ENCODE measurements at places on chromosomes 4 and X.

- no peak within 1 kb of the TSS for H3K27ac ChIP-seq
- H3K27me3 ChIP-seq = peaks cover 28% of the 10 kb centered on the region
- no peak for DNase-seq
Observed at GRCh38 chr4:146214238-146214637, at the start of gene REELD1. Gene REELD1 (plus strand): TSS chr4:146214538. CDS start chr4:146216953, 2,415 bp downstream.

DNA sequence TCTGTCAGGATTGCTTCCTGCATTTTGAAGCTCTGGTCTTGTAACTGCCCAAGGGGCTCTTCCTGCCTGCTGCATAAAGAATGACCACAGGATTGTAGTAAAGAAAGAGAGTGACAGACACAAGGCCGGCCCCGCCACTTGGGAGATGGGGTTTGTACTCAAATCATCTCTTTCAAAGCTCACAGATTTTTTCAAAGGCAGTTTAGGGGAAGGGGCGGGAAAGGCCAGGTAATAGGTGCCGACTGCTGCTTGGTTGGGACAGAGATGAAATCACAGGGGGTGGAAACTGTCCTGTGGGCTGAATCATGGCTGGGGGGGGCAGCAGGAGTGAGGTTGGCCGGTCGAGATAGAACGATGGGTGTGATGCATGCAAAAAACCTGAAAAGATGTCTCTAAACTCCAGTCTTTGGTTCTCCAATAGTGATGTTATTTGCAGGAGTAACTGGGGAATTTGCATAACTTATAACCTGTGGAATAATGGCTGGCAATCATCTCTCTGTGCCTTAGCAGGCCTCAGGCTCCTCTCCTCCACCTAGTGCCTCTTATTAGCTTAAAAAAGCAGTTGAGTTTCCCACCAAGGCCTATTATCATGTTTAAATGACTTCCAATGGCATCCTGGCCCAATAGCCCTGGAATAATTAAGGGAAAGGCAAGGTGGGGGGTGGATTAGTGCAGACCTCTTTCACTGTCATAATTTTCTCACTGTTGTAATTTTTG is 778.4 kb upstream of the FRG1 start:
- peaks cover 2% of the 10 kb centered on the region for H3K4me1 ChIP-seq
- no peaks in the 10 kb centered on the region for H3K36me3 ChIP-seq
- DNase-seq = no peak
- H3K27ac ChIP-seq = no peak overlapping the region

- peaks cover 23% of the 10 kb centered on the region for H3K27me3 ChIP-seq
- H3K4me3 ChIP-seq = no peak overlapping the region
- no peak overlapping the region for H3K27ac ChIP-seq
- H3K4me1 ChIP-seq = no peaks in the 10 kb centered on the region
- H3K36me3 ChIP-seq = no peaks in the 10 kb centered on the region
Observed at GRCh38 chr4:80173401-80173800, 23.9 kb upstream of the PRDM8 start.

DNA sequence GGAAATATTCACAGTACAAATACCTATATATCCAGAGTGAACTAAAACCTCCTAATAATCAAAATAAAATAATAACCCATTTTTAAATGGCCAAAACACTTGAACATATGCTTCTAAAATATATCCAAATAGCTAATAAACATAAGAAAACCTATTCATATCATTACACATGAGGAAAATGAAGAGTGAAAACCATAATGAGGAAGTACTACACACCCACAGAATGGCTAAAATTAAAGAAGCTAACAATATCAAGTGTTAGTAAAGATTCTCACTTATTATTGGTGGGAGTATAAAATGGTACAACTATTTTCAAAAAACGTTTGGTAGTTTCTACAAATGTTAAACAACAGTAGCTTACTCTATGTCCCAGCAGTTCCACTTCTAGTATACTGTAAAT is 92.1 kb downstream of the KLHL13 start:
- no peak overlapping the region for H3K4me3 ChIP-seq
- no peak overlapping the region for H3K27ac ChIP-seq
- DNase-seq = no peak
- H3K4me1 ChIP-seq = no peaks in the 10 kb centered on the region

- no peak for DNase-seq
- peaks cover 4% of the 10 kb centered on the region for H3K4me1 ChIP-seq
- H3K36me3 ChIP-seq = no peaks in the 10 kb centered on the region
- H3K27me3 ChIP-seq = no peaks in the 10 kb centered on the region
Observed at GRCh38 chrX:29225670-29226069, 638.4 kb downstream of the IL1RAPL1 start.

DNA sequence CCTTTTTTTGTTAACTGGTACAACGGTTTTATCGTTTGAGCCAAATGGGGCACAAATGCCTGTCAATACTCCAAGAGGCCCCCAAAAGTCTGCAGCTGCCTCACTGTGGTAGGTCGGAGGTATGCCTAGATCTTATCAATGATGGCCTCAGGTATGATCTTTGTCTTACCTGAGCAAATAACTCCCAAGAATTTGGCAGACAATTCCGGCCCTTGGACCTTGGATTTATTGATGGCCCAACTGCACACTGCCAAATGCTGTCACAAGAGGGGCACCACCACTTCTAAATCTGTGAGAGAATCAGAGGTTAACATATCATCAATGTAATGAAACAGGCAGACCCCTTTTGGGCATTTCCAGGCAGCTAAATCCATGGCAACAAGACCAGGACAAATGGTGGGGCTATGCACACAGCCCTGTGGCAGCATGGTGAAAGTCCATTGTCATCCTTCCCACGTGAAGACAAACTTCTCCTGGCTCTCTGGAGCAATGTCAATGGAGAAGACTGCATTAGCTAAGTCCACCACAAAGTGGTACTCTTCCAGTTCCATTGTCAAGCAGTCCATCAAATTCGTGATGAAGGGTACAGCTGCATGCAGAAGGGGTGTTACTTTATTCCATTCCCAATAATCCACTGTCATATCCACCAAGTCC is 28.6 kb downstream of the CXCL13 start:
- H3K27me3 ChIP-seq = no peaks in the 10 kb centered on the region
- no peak overlapping the region for H3K4me3 ChIP-seq
- DNase-seq = no peak
- H3K27ac ChIP-seq = no peak overlapping the region
- no peaks in the 10 kb centered on the region for H3K36me3 ChIP-seq

GRCh38 chrX:118480172-118480571 is 15.4 kb upstream of the DOCK11 start:
- H3K27ac ChIP-seq = no peak overlapping the region
- H3K4me3 ChIP-seq = no peak overlapping the region
- H3K36me3 ChIP-seq = peaks cover 2% of the 10 kb centered on the region

DNA sequence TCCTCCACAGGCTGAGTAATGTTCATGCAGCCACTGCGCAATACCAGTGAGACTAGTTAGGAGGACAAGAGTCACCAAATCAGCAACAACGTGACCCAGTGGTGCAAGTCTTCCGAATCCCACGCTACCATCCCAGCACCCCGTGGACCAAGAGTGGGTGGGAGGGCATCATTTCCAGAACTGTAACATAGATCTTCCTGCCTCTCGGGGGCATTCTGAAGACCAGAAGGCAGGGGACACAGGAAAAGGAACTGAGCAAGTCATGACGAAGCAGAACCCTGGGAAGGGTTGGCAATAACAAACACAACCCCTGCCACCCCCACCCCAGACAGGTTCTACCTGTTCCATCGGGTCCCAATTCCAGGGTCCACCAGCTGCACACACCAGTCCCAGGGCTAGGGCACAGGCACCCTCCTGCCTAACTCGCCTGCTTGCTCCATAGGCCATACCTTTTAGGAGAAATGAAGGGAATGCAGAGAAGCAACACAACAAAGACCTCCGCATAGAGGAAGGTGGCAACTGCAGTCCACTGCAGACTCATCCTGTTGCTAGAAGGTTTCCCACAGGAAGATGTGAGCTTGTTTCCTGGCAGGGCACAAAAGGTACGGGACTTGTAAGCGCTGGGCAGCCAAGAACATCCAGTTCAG is 1.4 kb downstream of the BCAP31 start:
- no peak for DNase-seq
- peak overlapping the region; percentile 79 for H3K4me3 ChIP-seq
- H3K36me3 ChIP-seq = peaks cover 7% of the 10 kb centered on the region
- H3K4me1 ChIP-seq = peaks cover 18% of the 10 kb centered on the region

- H3K4me1 ChIP-seq = peaks cover 7% of the 10 kb centered on the region
- no peaks in the 10 kb centered on the region for H3K27me3 ChIP-seq
- no peak overlapping the region for H3K4me3 ChIP-seq
- peak overlapping the region; percentile 83 for H3K27ac ChIP-seq
- no peaks in the 10 kb centered on the region for H3K36me3 ChIP-seq
- no peak for DNase-seq
Observed at GRCh38 chr4:125620066-125620860, 305.5 kb downstream of the FAT4 start.

GRCh38 chr4:172584816-172585215 is 583.8 kb upstream of the GALNT7 start:
- H3K4me1 ChIP-seq = peaks cover 2% of the 10 kb centered on the region
- DNase-seq = no peak
- no peak overlapping the region for H3K4me3 ChIP-seq

Data from mesothelial cell of epicardium (in vitro differentiated cells).